ENCODE measurements at places on chromosomes 7 and 10.

- no peak for DNase-seq
Observed at GRCh38 chr10:85224366-85224940, 896.1 kb downstream of the CCSER2 start.

- no peak for DNase-seq
Observed at GRCh38 chr10:106555599-106555998, 608.9 kb downstream of the SORCS1 start.

DNA sequence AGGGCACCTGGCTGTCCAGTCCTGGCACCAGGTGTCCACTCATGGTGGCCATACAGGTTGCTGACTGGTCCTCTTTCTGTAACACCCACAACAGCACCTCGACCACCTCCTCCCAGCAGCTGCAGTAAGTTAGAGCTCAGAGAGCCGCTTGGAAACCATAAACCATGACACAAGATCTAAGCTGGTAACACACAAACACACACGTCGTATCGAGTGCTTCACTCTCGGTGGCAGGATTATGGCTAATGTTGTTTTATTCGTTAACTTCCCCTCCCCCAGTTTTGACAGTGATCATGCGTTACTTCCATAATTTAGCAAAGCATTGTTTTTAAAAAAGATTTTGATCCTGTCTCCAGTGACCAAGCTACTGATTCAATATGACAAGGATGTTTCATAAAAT lies 59.7 kb downstream of the CAMK2B start:
- DNase-seq: no peak

- DNase-seq: no peak
Observed at GRCh38 chr10:103490986-103491314, 2.6 kb upstream of the NEURL1 start.

DNA sequence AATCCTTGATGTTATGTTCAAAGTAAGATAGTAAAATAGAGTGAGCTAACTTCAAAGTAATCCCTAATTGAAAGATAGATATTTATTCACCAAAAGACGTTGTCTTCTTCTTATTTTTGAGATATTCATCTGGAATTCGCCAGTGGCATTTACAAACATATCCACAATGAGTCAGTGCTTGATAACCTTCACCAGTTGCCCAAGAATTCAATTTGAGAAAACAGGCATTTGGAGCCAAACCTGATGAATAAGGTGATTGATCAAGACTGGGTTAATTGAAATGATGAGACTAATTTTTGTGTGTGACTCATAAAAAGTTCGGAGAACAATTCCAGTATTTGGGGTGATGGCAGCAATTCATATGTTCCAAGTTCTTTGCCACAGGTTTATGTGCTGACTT lies 344.0 kb downstream of the ARL4A start:
- DNase-seq: no peak

DNA sequence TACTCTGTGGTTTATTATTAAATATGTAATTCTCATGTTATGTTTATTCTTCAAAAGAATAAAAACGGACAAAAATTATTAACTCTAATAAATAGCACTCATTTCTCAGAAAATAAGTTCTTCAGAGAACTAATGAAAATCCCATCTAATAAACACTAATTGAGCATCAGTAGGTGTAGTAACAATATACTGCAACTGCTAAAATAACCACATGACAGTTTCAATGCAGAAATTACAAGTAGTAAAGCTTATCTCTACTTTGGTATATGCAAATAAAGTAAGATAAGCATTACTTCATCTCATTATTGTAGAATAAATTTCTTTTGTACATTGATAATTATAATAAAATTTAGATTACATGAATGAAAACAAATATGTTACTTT lies 56.4 kb upstream of the DKK1 start:
- DNase-seq: no peak

- DNase-seq: no peak
Observed at GRCh38 chr10:111319866-111320265, 243.0 kb downstream of the ADRA2A start.

GRCh38 chr10:91907914-91908336 lies 1.4 kb downstream of the FGFBP3 start:
- no peak for DNase-seq

- DNase-seq: no peak
Observed at GRCh38 chr10:22753786-22754185, 39.4 kb upstream of the PIP4K2A start.

GRCh38 chr7:117322741-117323304 lies at the start of gene WNT2:
Gene WNT2, minus strand, starts transcription at chr7:117323058. Its CDS starts 69 bp downstream, at chr7:117322989.
- DNase-seq: no peak

GRCh38 chr10:71124921-71125748 lies 87.2 kb upstream of the UNC5B start:
- DNase-seq: no peak

GRCh38 chr10:80253266-80253962 lies 36.0 kb downstream of the MAT1A start:
- no peak for DNase-seq

GRCh38 chr10:88670497-88670896 lies 6.3 kb downstream of the LIPF start:
- no peak for DNase-seq

DNA sequence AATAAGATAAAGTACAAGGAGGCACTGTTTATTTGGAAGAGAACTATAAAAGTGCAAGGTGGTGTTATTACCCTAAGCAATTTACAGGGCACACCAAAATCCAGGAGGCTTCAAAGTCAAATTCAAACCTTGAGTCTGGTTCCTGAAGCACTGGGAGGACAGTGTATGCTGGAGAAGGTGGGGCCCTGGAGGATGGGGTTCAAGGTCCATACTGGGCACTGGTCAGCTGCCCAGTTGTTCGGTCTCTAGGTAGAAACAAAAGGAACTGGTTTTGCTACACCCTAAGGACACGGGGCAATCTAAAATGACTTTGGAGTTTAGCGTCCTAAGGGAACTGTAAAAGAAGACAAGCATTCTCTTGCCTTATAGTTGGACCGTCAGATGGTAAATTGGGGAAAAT lies 78.4 kb upstream of the ELMO1 start:
- no peak for DNase-seq

GRCh38 chr10:70193391-70193844 lies 23.1 kb upstream of the SAR1A start:
- no peak for DNase-seq

DNA sequence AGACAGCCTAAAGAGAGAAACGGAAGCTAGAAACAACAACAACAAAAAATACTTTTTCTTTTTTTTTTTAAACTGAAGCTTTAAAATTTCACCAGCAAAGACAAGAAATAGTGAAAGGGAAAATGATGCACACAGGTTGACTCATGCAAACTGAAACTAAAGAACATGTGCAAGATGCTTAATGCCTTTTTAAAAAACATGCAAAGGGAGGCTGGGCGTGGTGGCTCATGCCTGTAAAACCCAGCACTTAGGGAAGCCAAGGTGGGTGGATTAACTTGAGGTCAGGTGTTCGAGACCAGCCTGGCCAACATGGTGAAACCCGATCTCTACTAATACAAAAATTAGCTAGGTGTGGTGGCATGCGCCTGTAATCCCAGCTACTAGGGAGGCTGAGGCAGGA lies 15.1 kb upstream of the CUBN start:
- DNase-seq: peak; percentile 61

Data from CD4-positive, alpha-beta T cell treated with Interleukin-4 for 4 hours (primary cell).